ENCODE measurements at places on chromosomes 12 and 14.

- no peak for DNase-seq
Measured at GRCh38 chr14:25828562-25828961, 769.3 kb downstream of the NOVA1 start.

- no peak for DNase-seq
Measured at GRCh38 chr14:26888592-26888991, 290.8 kb upstream of the NOVA1 start.

DNA sequence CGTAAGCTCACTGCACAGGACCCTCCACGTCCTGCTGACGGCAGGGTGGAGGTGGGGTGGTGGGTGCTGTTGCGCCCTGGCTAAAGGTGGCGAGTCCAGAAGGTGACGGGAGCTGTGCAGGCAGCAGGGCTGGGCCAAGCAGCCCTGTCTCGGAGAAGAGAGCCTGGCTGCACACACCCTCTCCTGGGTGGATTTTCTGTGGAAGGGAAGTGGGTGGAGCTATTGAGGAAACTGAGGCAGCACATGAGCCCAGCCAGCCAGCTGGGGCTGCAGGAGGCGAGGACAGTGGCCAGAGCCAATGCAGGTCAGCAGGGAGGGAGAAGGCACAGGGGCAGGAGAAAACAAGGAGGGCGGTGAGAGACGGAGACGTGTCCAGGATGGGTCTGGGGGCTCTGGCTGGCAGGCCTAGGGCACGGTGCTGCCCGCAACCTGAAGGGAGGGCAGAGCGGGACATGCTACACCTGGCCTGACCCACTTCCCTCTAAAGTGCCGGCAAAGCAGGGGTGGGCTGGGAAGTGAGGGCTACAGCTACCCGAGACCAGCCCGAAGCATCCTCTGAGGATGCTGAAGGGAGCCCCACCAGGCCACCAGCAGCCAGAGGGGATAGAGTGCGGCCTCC is 20.5 kb downstream of the BTBD6 start:
- no peak for DNase-seq

- no peak for DNase-seq
Measured at GRCh38 chr14:90523544-90523943, 126.7 kb downstream of the CALM1 start.

GRCh38 chr12:51717326-51717925 is 126.4 kb downstream of the SCN8A start:
- no peak for DNase-seq

- no peak for DNase-seq
Measured at GRCh38 chr12:13606290-13606689, 375.1 kb downstream of the GRIN2B start.

DNA sequence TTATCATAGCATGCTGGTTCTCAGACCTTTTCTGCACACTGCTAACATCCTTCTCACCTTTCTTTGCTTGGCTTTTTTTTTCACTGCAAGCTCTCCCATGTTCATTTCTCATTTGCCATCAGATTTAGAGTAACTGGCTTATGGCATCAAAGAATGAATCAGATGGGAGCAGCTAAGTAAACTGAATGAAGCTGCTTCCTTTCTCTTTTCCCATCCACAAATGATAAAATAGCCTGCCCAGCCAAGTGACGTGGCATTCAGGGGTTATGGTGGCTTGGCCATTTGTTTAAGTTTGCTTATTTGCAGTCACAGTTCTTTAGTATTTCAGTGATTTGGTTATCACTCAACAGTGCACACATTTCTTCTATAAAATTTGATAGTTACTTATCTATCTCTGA is 708.6 kb downstream of the DIO2 start:
- DNase-seq = no peak

- no peak for DNase-seq
Measured at GRCh38 chr14:62071039-62071438, 308.8 kb downstream of the SNAPC1 start.

DNA sequence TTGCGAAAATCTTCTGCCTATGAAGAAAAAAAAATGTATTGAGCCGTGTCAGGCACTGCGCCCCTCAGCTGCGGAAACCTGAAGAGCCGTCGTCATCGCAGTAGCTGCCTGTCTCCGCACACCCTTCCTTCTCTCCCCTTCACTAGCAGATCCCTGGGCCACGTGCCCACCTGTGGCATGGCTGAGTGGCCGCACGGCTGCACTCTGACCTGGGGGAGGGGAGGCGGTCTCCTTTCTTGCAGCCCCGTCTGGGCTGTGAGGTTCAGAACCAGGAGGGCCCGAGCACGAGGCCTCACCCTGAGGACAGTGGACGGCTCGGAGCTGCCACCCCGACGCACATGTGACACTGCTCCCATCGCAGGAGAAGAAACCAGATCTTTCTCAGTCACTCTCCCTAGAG is 24.9 kb downstream of the PGAM5 start:
- no peak for DNase-seq

DNA sequence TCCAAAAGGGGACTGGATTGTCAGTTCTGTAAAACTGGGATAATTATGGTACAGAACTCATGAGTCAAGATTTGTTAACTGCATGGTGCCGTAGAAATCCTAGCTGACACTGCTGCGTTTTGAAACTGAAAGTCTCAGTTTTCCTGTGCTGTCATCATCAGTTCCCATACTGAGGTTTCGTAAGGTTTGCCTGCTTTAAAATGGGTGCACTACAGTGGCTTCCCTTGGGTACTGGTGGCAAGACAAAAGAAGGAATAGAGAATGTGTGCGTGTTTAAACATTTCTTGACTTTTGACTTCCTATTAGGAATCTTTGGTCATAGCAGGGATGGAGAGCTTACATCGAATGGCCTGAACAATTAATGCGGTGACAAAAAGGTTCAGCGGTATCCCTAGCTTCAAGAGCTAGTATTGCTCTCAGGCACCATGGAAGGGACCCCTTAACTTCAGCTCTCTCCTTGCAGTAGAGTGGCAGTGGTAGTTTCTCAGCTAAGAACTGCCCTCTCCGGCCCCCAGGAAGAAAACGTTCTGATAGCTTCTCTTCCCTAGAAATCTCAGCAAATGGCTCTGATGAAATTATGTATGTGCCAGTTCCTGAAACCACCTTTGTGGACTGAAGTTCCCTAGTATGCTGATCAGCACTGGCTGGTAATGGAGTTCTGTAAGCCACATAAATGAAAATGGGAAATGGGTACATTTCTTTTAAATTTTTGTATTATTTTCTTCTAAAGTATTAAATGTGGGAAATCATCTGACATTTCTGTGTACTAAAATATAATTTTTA is 28.9 kb downstream of the ANO6 start:
- no peak for DNase-seq

DNA sequence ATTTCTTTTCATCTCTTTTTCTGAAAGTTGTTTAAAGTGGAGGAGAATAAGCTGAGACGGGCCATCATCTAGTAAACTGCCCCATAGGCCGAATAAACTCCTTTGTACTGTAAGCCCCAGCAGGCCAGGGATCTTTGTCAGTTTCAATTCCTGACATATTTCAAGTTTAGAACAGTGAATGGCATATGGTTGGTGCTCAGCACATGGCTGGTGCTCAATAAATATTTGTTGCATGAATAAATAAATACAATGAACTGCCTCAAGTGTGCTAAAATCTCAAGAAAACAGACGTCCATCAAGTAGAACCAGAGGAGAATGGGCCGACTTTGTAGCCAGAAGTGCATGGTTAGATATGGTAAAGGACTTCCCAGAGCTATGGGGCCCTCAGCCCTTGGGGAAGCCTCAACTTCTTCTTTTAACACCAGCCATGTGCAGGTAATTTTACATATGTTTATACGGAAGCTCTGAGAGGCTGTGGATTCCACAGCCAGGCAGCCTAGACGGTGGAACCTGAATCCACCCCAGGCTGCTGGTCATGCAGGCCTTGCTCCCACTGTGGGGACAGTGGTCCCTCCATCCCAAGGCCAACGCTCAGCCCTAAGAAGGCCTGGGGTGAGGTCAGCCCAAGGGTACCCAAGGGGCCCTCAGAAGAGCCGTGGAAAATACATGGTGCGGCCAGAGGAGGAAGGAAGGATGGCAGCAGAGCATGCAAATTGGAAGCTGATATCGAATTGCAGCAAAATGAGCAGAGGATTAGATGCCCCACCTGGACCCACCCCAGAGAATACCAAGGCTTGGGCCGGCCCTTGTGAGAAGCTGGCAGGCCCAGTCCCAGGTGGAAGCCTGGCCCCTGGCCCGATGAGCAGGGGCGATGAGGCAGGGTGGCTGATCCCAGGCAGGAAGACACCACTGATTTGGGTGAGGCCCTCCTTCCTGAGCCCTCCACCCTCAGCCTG is 8.7 kb upstream of the AQP2 start:
- no peak for DNase-seq

- DNase-seq = no peak
Measured at GRCh38 chr14:69376439-69376838, 21.7 kb downstream of the ERH start.

GRCh38 chr12:77469578-77470333 is 360.9 kb upstream of the NAV3 start:
- DNase-seq = no peak

DNA sequence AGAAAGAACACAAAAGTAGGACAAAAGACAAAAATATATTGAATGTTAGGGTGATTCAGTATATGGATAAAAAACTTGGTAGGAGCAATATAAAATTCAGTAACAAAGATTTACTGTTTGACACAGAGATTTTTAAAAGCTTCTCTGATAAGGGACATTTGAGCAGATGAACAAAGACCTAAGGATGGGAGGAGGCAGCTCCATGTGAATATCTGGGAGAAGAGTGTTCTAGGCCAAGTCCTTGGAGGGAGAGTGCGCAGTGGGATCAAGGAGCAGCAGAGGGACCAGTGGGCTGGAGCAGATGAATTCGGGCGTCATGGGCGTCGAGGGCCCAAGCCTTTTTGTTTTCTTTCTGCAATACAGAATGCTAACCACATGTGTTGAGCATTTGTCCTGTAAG is 174.4 kb downstream of the PRKCH start:
- no peak for DNase-seq

DNA sequence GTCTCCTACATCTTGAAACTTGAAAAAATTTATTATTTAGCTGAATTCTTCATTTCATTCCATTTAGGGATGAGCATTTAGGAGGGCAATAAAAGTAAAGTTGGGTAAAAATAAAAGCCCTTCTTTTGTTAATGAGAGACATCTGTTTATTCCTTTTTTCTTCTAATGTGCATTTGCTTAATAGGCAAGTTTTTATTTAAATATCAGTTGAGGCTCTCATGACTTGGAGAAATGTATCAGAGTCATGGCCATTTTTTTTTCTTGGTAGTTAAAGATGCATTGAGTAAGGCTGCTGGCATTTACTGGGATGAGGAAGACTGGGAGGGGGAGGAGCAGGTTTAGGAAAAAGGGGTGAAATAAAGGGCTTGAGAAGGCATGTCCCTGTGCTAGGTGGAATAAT is 609.9 kb upstream of the TMEM132C start:
- no peak for DNase-seq

- no peak for DNase-seq
Measured at GRCh38 chr12:24172031-24172772, 222.7 kb upstream of the SOX5 start.

DNA sequence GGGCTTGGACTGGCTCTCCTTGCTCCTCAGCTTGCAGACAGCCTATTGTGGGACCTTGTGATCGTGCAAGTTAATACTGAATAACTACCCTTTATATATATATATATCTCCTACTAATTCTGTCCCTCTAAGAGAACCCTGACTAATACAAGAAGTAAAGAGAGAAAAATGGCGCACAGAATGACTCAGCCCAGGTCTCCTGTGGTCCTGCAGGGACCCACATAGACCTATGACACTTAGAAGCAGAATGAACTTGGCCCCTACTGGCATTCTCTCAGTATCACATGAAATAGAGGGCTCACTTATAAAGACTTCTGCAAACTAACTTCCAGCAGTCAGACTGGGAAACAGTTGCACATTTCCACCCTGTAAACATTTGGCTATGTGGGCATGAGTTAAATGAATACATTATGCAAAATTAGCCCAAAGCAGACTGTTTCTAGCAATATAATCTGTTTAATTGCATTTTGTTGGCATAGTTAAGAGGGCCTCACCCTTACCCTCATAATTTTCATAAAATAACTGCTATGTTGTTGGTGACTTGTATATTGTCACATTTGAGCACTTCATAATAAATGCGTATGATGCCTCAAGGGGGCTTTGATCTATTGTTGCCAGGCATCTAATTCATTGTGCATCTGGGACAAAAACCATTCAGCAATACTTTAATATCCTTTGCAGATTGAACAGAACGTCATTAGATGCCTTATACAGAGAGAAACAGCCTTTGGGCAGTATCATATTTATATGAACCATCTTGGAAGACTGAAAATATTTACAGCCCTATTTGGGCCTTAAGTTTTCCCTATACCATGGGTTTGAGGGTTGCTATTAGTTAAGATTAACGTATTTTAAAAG is 349.7 kb upstream of the DIO2 start:
- no peak for DNase-seq

- no peak for DNase-seq
Measured at GRCh38 chr12:52132754-52133161, 53.3 kb downstream of the SMIM41 start.

DNA sequence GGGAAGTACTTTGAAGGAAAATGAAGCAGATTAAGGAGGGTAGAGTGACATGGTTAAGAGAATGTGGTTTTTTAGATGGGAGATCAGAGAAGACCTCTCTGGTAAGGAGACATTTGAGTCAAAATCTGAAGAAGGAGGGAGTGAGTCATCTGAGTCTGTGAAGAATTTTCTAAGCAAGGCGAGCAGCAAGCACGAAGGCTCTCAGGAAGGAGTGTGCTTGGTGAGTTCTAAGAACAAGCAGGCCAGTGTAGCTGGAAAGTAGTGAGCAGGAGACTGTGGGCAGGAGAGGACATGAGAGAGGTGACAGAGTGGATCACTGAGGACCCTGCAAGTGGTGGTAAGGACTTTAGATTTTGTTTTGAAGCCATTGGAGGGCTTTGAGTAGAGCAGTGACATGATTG is 76.3 kb upstream of the FUT8 start:
- no peak for DNase-seq

GRCh38 chr12:52598966-52599365 is 2.3 kb downstream of the KRT72 start:
- DNase-seq = no peak

DNA sequence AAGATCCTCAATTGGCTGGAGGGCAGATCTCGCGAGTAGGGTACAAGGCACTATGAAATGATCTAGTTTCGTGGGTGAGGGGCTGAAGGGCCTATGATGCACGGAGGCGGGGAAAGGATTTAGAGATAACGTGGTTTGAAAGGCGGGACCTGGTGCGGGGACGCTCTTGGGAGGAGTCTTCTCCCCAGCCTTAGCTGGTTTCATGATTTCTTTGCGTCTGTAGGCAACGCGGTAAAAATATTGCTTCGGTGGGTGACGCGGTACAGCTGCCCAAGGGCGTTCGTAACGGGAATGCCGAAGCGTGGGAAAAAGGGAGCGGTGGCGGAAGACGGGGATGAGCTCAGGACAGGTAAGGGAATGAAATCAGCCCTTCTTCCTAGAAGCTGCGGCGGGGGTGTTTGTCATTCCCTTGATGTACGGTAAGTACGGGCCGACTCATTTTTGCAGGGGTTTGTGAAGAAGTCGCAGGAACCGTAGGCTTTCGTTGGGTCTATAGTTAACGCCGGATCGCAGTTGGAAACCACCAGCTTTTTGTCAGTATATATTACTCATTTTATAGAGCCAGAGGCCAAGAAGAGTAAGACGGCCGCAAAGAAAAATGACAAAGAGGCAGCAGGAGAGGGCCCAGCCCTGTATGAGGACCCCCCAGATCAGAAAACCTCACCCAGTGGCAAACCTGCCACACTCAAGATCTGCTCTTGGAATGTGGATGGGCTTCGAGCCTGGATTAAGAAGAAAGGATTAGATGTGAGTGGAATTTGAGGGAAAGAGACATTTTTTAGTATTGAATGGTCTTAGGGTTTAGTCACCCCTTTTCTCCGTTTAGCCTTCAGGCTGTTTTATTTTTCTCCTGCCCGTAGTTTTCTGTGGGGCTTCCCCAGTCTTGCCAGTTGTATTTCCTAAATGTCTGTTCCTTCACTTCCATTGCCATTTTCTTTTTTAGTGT is 602 bp downstream of the APEX1 start:
- no peak for DNase-seq

GRCh38 chr14:62692490-62693106 is 352.7 kb downstream of the KCNH5 start:
- no peak for DNase-seq

Measured in cerebellar cortex (tissue), 1 donor.